ENCODE measurements at places on chromosomes 7 and 10.

- peak; percentile 9 for DNase-seq
These were observed 491.0 kb downstream of the LRMDA start for GRCh38 chr10:75922435-75922834.

- no peak for DNase-seq
These were observed 67.5 kb upstream of the SORCS1 start for GRCh38 chr10:107232013-107232412.

- peak; percentile 48 for DNase-seq
These were observed 174.2 kb downstream of the PTN start for GRCh38 chr7:137169282-137169698.

DNA sequence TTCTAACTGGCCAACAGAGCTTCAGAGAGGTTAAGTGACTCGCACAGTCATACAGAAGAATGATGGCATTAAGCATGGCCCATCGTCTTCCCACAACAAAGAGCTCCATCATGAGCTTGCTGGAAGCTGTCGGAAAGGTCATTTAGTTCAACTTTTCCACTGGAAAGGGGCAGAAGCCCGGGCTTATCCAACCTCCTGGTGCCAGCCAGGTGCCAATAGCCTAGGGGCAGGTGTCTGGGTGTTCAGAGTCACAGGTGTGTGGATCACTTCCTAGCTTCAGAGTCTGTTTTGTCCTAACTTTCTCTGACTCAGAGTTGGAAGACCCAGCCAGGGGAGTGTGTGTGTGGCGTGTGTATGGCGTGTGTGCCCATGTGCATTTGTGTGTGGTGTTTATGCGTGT, 1.3 kb upstream of the TRPV6 start:
- DNase-seq = no peak

- DNase-seq = no peak
These were observed 12.3 kb downstream of the CAV2 start for GRCh38 chr7:116511552-116512519.

DNA sequence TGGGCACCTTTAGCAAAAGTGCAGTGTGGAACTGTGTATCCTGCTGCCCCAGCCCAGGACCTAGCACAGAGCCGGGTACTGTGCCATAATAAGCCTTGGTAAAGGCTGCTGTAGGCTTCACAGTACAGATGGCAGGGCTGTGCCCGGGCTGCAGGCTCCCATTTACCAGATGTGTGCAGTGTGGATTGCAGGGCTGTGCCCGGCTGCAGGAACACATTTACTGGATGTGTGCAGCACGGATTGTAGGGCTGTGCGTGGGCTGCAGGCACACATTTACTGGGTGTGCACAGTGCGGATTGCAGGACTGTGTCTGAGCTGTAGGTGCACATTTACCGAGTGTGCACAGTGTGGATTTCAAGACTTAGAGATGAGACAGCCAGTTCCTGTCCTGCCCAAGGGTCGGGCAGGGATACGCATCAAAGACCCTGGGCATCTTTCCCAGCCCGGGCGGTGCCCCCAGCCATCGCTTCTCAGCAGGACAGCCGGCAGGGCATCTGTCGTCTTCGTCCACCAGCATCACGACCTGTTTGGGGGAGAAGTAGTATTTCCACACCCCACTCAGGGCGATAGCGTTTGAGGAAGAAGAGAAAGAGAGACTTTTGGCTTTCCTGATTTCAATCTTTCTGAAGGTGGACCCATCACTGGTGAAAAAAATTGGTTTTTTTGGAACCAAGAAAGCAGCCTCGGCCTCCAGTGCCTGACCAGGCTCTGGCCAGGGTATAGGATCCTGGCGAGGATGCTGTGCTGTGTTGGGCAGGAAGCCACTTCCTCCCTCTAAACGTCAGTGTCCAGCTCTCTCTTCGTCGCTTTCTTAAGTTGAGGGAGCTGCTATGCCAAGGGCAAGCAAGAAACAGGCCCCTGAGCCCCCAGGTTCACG, 180.8 kb downstream of the CUX1 start:
- DNase-seq = no peak

- no peak for DNase-seq
These were observed 225.0 kb downstream of the CTNNA3 start for GRCh38 chr10:67471022-67471421.

- DNase-seq = peak; percentile 11
These were observed 28.4 kb upstream of the SEMA3E start for GRCh38 chr7:83677180-83677866.

DNA sequence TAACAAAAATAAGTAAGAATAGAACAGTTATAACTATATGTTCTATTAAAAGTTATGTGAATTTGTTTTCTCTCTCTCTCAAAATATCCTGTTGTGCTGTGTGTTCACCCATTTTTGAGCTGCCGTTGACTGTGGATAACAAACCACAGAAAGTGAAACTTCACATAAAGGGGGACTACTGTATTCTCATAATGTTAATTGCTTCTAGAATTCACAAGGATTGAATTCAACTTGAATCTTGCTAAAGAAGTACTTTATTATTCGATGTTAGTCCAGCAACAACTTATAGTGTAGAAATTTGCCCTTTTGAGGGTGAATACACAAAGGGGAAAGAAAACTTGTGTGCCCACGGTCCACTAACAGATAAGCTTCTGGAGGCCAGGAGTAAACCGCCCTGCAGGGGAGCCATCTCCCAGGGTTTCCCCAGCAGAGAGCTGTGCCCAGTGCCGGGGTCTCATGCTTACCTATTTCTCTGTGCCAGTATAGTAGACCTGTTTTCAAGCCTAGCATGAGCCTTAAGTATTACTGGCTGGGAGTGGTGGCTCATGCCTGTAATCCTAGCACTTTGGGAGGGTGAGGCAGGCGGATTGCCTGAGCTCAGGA, 87.1 kb downstream of the KAT6B start:
- DNase-seq = no peak

DNA sequence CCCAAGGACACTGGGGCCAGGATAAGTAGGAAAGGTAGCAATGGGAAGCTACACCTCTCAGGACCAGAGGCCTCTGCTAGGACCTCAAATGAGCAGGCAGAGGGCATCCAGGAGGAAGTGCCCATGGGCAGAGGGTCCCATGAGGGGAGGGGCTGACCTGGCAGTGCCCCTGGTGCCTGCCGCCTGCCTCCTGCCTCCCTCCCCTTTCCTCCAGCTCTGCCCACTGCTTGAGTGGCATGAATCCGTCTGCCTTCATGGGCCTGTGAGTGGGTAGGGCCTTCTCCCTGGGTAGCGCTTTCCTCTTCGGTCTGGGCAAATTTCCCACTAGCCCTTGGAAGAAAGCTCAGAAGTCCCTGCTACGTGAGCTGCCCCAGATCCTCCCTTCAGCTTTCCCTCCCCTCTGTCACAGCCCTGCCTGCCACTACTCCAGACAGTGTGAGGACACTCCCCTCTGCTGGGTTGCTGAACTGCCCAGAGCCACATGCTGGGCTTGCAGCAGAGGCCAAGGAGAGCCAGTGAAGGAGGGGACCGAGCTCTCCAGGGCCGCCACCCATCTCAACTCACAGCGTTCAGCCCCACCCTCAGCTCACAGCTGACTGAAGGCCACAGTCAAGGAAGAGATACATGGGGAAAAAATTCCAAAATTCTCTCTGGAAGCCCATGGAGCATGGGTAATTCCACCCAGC, 141.4 kb downstream of the ARHGAP22 start:
- DNase-seq = no peak

- no peak for DNase-seq
These were observed 68.5 kb upstream of the TNRC18 start for GRCh38 chr7:5492020-5492635.

- no peak for DNase-seq
These were observed 26.1 kb downstream of the SHTN1 start for GRCh38 chr10:116978901-116979300.

GRCh38 chr7:93897680-93898079, 7.1 kb upstream of the TFPI2 start:
- no peak for DNase-seq

GRCh38 chr10:11156480-11156879, 138.8 kb downstream of the CELF2 start:
- no peak for DNase-seq

- DNase-seq = no peak
These were observed 157.1 kb downstream of the PRKCQ start for GRCh38 chr10:6423004-6423403.

GRCh38 chr7:15853832-15854470, 167.5 kb upstream of the MEOX2 start:
- DNase-seq = no peak

DNA sequence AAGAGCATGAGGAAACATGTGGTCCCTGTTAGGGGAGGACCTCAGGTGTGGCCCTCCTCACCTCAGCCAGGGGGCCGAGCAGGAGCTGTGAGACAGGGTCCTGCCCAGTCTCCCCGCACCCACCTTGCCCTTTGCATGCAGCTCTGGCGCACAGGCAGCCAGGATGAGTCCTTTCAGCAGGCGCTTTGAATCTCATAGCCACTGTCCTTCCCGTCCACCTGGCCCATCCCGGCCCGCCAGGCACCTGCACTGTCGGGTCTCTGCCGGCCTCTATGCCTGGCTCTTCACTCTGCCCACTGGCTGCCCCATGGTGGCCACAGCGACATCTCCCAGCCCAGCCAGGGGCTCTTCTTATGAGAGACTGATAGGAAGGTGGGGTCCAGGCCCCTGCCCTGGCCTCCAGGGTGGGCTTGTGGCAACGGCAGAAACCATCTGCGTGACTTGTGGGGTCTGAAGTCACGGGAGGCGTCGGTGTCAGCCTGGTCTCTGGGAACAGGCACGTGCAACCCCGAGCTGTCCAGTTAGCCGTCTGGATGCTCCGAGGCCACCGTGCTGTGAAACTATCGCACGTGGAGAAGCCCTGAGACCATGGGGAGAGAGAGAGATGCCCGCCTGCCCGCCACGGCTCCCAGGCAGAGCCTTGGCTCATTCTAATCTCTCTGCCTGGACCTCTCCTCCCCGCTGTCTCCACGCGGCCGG, 37.4 kb downstream of the FOXL3 start:
- no peak for DNase-seq

DNA sequence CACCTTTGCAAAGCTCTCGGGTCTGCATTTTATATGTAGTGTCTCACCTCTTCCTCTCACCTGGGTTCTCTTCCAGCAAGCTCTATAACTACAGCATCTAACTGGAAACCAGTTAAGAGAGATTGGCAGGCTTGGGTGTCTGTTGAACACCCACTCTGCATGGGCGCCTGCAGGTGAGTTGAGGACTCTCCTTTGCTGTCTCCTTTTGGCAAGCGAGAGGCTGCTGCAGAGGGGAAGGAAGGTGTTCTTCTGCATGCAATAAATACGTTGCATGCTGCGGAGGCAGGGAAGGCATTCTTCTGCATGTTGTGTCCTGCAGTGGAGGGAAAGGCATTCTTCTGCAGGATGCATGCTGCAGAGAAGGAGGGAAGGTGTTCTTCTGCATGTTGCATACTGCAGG, 81.4 kb upstream of the ADAM12 start:
- no peak for DNase-seq

DNA sequence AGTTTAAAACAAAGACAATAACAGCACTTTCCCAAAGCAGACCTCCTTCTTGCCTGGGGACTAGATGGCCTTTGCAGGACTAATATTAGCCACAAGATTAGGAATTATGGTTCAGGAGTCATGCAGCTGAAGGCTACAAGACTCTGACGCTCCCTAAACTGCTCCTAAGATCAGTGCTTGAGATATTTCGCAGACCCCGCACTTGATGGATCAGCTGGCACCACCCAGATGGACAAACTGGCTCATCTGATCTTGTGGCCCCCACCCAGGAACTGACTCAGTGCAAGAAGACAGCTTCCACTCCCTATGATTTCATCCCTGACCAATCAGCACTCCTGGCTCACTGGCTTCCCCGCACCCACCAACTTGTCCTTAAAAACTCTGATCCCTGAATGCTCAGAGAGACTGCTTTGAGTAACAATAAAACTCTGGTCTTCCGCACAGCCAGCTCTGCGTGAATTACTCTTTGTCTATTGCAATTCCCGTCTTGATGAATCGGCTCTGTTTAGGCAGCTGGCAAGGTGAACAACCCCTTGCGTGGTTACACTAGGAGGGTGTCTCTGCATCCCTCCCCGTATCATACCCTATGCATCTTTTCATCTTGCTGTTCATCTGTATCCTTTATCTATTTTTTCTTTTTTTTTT, 26.9 kb upstream of the NRBF2 start:
- DNase-seq = no peak

- DNase-seq = no peak
These were observed 66.7 kb upstream of the PDZD8 start for GRCh38 chr10:117441812-117442443.

- DNase-seq = no peak
These were observed 818.6 kb downstream of the TNS3 start for GRCh38 chr7:46763344-46763743.

DNA sequence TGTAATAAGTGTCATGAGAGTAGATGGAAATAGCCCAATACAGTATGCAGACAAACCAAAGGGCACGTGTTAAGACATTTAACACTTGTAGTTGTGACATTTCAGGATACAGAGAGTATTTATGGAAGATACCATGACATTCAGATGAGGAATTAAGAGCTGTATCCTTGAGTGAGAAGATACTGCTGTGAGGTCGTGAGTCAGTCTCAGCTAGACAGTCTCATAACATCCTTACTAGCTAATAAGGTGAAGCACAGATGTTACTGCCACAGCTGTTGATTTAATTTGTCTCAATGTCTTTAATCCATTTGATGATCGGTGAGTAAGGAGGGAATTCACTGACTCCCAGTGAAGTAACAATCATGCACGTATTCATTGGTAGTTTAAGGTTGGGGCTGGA, 288.0 kb upstream of the AKR1E2 start:
- no peak for DNase-seq

- DNase-seq = no peak
These were observed 13.4 kb downstream of the PRKAG2 start for GRCh38 chr7:151863386-151864079.

DNA sequence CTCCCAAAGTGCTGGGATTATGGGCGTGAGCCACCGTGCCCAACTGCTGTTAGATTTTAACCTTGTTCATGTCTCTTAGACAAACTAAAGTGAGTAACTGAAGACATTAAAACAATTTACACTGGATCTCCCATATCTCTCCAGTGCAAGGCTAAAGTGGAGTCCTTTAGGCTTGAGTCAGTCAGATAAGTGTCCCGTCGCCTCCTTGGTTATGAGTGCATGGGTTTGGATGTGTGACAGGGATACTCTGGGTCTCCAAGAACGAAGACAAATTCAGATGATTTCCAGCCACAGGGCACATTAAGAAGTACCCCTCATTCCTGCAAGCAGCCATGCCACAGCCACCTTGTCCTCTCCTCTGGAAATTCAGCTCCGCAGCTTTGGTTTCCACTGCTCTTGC, 66.1 kb upstream of the PDZD8 start:
- DNase-seq = no peak

DNA sequence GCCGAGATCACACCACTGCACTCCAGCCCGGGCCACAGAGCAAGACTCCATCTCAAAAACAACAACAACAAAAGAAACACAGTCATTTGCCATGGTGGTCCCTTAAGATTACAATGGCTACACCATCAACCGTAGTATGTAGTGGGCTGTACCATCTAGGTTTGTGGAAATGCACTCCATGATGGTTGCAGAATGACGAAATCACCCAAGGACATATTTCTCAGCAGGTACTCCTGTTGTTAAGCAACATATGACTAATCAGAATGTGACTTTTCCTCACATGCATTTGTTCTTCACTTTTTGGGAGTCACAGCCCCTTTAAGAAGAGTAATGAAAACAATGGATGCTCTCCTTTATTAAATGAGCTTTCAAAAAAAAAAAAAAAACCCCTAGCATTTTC, 11.0 kb downstream of the SVIL start:
- DNase-seq = no peak
